ENCODE measurements at places on chromosomes 7 and 10. TPM values are rescaled to one million over a fixed set of nuclear protein-coding genes. Genes with fewer than 3 reads are reported as not detected.

The TRIL gene
- total RNA-seq: not detected

The WNT8B gene
- total RNA-seq: not detected

The C10orf88 gene
- total RNA-seq: 6.8 TPM

The ELOVL3 gene
- not detected for total RNA-seq

The ATP6V0A4 gene
- not detected for total RNA-seq

The FLNC gene
- total RNA-seq: 0.21 TPM

The CYP2C8 gene
- total RNA-seq: 0.82 TPM

The SPDYE2B gene
- total RNA-seq: not detected

The TMEM229A gene
- total RNA-seq: not detected

All from GM12878 (cell line).